ENCODE measurements at places on chromosomes 3 and 15.
A peak's percentile ranks its signal among the peaks of the same experiment; 100 is the strongest.

GRCh38 chr15:101020945-101021344, 101.8 kb downstream of the LRRK1 start:
- no peak for DNase-seq

- no peak for DNase-seq
Observed at GRCh38 chr3:190360228-190360627, 27.7 kb upstream of the CLDN16 start.

- DNase-seq = peak; percentile 36
Observed at GRCh38 chr15:68650901-68651709, 72.3 kb downstream of the CORO2B start.

DNA sequence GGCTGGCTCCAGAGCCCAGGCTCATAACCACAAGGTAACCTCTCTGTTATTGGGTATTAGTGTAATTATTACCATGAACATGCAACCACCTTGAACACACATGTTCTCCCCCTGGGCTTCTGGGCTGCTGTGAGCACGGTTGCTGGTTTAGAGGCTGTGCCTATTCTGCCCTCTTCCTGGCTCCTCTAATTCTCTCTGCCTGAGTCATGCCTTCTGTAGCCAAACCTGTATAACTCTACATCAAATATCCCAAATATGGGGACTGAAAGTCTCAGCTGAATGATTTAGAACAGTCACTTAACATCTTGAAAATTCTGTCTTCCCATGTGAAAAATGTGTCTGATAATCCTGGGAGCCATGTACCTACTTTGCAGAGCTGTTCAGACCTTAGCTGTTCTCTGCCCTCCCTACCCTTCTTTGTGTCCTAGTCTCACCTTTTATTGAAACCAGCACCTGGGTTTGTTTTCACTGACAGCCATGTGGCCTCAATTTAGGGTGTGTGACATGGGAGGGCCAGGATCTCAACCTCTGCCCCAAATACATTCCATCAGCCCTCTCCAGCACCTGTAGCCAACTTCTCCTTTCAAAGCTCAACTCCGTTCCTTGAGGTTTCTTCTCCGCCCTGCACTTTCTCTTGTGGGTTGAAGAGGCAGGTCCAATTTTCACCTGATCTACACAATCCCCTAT, 60.7 kb downstream of the PDZRN3 start:
- DNase-seq = no peak

DNA sequence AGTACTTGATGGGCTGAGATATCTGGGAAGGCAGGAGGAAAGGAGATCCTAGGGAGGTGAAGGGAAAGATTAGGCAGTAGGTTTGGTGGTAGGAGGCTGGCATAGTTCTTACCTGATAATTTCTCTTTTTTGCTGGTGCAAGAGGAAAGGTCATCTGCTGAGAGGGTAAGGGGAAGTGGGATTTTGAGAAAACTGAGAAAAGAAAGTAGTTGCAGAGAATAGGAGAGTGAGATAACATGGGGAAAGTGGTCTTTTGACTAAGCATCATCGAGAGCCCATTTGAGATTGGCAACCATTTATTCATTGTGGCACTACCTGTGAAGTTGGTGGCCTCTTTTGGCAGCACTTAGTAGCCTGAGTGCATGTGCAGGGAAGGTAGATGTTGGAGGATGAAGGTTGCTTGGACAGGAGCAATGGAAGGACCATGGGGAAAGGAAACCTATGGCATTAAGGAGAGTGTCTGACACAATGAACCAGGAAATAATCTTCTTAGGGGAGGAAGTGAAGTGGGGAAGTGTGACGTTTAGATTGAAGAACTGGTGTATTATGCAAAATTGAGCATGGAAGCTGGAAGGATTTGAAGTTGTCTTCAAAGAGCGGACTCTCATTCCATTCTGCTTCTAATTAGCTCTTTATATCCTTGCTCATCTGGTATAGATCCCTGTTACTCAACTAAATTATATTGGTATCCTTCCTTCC, 21.9 kb upstream of the USP13 start:
- no peak for DNase-seq

- DNase-seq = no peak
Observed at GRCh38 chr3:143120716-143121240, 1.2 kb downstream of the CHST2 start.

- no peak for DNase-seq
Observed at GRCh38 chr3:127065561-127066290, 82.8 kb downstream of the PLXNA1 start.

- DNase-seq = no peak
Observed at GRCh38 chr15:39770748-39771689, 11.6 kb downstream of the FSIP1 start.

GRCh38 chr3:95899494-95899893, 914.9 kb upstream of the EPHA6 start:
- no peak for DNase-seq

DNA sequence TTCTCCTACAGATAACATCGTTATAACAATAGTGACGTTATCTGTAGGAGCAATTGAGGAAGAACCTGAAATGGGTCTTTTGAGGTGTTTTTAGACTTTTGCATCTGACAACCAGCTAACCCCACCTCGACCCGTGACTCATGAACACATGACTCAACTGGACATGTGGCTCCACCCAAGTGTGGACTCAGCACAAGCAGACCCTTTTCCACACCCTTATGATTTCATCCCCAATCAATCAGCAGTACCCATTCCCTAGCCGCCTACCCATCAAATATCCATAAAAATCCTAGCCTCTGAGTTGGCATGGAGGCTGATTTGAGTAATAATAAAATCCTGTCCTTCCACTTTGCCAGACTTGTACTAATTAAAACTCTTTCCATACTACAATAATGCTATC, 255.4 kb downstream of the ARPP21 start:
- DNase-seq = no peak

DNA sequence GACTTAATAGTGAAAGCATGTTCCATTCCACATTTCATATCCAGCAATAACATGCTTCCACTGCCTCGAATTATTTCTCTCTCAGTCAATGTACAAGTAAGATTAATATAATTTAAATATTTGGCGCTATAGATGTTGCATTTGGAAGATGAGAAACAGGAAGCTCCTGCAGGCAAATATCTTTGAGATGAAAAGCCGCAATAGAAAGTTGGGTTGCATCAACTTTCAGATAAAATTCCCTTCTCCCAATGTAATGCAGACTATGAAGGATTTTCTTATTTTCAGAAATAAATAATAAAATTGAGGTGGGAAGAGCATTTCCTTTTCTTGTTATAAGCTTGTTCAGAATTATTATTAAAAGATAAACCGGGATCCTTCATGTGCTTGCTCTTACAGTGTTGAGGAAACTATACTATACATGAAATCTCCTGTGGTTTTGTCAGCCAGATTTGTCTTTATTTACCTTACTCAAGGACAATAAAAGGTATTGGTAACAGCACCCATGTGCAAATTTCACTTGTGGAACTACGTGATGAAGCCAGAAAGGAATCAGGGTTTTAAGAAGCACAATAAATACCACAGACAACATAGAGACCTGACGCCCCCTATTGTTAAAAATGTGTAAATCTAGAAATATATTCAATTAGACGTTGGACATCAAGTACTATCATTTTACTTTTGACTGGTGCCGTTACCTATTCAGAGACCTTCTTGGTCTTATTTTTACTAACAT, 307.0 kb downstream of the ARPP21 start:
- no peak for DNase-seq

DNA sequence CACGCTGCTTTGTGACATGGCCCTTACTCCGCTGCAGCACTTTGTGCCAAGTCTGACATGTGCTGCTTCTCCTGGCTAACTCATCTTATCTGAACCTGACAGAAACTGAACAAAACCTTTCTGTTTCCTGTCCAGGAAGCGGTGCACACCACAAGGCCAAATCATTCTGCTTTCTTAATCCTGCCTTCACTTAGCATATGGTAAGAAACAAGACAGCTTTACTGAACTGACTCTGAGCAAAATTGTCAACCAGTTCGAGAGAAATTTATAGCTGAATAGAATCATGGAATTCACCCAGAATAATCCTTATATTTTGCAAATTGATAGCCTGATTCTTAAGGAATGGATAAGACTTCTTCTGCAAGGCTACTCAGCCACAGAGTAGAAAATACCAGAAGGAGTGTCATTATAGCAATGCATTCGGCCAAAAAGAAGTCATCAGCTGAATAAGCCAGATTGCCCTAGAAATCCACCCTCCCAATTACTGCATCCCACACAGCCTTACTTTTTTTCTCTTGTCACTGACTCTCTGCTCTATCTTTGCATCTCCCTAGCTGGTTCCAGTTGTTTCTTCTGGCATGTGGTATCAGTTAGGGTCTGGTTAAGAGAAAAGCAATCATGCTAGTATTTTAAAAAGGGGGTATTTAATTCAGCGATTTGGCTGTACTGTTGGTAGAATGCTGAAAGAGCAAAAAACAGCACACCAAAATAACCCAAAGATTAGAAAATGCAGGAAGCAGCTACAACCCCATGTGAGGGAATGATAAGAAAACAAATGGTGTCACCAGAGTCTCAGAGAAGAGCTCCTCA, 41.6 kb upstream of the STRIT1 start:
- no peak for DNase-seq

- no peak for DNase-seq
Observed at GRCh38 chr3:52247409-52248164, 2.0 kb downstream of the PPM1M start.

- DNase-seq = no peak
Observed at GRCh38 chr3:103672346-103672745, 1237.5 kb downstream of the ZPLD1 start.

DNA sequence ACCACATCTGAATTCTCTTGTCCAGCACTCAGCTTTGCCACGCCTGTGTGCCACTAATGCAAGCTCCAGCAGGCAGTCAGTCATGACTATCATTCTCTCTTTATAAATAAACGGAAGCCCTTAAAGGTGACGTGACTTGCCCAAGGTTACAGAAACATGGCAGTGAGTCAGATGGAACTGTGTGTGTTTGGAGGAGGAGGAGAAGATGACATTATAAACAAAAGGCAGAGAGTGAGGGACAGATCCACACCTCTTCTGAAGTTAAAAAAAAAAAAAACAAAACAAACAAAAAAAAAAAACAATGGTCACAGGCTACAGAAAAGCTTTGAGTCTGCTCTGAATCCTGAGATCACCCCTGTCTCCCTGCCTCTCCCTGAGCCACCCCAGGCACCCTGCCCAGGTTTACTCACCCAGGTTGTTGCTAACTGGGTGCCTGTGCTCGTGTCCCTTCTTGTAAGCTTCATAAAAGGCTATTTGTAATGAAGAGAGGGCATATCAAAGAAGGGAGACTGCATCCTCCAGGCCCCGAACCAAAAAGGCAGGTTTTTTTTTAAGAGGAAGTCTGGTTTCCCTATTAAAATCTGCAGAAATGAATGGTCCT, 119.7 kb upstream of the PHLDB2 start:
- no peak for DNase-seq

GRCh38 chr3:172550347-172550943, 27.2 kb upstream of the TNFSF10 start:
- no peak for DNase-seq

DNA sequence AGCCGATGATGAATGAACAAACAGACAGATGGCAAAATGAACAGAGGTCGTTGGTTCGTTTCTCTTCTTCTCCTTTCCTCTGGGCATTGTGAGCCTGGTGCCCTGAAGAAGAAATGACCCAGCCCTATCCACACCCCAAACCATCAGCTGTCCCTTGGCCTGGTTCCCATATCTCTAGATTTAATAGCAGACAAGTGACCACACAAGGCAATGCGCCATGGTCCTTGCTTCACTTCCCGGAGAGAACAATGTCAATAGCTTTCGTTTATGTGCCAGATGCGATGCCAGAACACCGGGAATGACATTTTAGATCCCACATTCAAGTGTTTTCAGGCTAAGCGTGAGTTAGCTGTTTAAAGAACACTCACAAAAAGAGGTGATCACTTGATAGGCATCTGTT, 17.7 kb downstream of the POC1A start:
- no peak for DNase-seq

GRCh38 chr3:168598250-168598649, 502.5 kb upstream of the GOLIM4 start:
- no peak for DNase-seq

DNA sequence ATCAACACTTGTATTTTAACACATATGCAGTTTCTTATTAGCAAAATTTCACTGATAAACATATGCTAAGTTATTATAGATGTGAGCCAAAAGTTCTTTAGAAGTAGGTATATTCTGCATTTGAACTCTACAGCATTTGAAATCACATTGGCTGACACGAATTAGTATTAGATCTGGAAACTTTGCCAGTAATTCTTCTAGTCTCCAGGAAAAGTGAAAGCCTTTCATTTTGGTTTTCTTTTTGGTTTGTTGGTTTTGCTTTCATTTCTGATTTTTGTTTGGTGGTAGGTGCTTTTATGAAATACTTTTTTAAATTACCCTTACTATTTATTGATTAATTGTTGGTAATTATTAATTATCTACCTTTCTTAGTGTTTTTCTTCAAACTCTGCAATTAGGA, 72.9 kb downstream of the RBMS3 start:
- DNase-seq = no peak
